AG04450 (cell line): ENCODE measurements at places on chromosomes 4 and X.

DNA sequence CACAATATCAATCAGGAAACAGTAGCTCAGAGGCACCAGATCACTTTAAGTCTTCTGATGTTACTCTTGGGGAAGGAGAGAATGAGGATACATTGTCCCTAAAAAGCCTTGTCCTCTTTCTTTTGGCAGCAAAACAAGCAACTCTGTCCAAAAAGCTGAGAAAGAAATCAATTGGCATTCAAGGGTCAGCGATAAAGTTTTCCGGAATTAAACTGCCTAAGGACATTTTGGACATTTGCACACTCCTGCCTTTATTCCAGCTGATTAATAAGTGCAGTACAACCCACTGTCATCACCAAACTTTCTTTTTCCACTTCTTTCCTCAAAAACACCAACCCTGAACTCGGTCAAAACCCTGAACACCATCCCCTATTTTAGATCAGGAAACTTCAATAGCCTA is 85.8 kb upstream of the FAM9A start:
- DNase-seq: no peak

- no peak for DNase-seq
These were observed 591.1 kb upstream of the BOD1L1 start for GRCh38 chr4:14218641-14219040.

DNA sequence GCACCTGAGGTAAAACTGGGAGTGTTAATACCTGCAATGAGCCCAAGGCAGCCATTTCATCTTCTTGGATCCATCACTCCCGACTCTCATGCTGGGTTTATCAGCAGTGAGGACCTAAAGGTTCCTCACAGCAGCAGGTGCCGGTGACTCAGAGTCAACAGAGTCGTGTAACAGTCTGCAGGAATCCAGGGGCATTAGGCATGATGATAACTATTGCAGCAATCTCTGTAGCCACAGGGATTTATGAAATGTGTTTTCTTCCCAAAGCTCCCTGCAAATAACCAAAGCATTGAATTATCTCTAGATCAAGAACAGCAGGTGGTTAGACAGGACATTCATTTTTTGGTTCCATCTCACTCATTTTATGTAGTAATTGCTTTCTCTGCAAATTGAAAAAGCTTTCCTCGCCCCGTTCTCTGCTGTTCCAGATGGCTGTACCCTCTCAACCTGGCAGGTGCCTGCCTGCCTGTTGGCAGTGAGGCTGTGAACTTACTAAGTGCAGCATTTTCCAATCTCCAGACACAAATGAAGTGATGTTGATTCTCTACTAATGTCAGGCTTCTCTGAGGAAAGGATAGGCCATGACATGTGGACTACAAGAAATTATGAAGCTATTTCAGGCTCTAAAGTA is 48.1 kb upstream of the TSPAN7 start:
- DNase-seq: no peak

- no peak for DNase-seq
These were observed 9.9 kb upstream of the GABRE start for GRCh38 chrX:151984328-151984727.

- DNase-seq: no peak
These were observed 134.2 kb downstream of the PTTG2 start for GRCh38 chr4:38094419-38094818.

GRCh38 chrX:110964786-110965185 is 131.2 kb upstream of the PAK3 start:
- no peak for DNase-seq

DNA sequence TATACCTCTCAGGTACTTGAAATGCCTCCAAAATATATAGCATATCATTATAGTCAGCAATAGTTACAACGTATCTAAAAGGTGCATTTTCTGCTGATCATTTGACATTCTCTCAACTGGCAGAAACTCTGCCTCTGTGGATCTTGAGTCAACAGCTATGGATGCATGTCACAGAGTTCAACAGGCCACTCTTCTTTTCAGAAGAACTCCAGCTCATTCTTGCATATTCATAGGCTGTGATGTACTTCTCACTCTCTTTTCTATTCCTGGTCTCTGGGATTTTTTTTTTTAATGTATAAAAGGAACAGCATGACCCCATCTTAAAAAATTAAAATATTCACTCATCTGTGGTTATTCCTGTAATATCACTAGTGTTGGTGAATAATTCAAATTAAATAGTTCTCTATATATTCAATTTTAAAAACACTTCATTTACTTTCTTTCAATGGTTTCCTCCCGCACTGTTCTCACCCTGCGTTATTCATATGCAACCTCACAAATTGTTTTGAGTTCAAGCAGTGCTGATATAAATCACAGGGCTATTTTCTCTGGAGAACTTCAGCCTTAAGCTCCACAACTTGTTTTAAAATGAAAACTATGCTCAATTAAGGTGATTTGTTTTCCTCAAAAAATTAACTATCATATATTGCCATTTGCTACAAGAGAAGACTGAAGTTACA is 1111.2 kb upstream of the ADGRL3 start:
- DNase-seq: no peak

GRCh38 chr4:154425514-154425913 is 66.1 kb downstream of the DCHS2 start:
- no peak for DNase-seq

- DNase-seq: no peak
These were observed 194.8 kb downstream of the SOWAHB start for GRCh38 chr4:76703123-76703490.

DNA sequence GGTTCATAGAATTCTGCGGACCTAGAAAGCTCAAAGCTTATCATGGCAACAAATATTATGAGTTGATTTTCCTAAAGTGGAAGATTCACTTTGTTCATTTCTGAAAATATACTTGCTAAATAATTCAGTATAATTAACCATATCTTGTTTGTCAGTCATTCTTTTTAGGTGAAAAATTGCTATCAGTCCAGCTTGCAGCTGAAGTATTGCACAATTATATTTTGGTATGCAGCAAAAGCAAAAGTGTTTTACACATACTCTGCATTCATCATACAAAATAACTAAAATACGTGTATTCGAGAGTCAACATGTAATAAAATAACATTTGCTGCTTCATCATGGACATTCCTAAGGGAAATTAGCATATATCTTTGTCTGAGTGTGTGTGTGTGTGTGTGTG is 24.8 kb downstream of the DKK2 start:
- DNase-seq: no peak

GRCh38 chr4:137664046-137664387 is 131.7 kb upstream of the PCDH18 start:
- peak; percentile 78 for DNase-seq
